MG63 (cell line): ENCODE measurements at places on chromosomes 3 and 15.

DNA sequence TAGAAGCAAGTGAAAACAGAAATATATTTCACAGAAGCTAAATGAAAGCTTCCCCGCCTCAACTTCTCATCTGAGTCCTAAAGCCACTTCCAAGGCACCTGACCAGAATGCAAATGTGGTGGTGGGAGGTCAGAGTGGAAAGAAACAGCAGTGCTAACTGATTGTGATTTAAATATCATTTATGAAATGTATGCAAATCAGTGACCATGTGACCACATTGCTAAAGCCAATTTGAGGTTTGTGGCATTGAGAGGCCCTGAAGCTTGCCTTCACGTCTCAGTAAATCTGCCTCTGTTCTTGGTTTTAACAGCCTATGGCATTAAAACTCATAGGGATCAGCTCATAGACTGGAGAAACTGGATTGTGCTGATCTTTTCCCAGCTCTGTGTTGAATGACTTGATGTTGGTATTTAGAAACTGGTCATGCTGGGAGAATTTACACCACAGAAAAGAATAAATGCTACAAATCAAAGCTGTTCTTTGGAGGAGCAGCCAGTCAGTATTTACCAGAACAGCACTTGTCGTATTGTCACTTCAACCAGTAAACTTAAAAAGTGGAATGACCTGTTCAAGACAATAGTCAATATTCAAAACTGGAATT is 481.4 kb upstream of the ALCAM start:
- no peak for DNase-seq

- DNase-seq = no peak
These were observed 246.0 kb upstream of the NAALADL2 start for GRCh38 chr3:174613173-174613572.

GRCh38 chr3:108495717-108496116 is 14.7 kb downstream of the MYH15 start:
- DNase-seq = no peak

GRCh38 chr3:15602146-15602536 is 596 bp downstream of the BTD start:
- no peak for DNase-seq

GRCh38 chr15:43239732-43240491 is 19.1 kb upstream of the EPB42 start:
- DNase-seq = no peak

DNA sequence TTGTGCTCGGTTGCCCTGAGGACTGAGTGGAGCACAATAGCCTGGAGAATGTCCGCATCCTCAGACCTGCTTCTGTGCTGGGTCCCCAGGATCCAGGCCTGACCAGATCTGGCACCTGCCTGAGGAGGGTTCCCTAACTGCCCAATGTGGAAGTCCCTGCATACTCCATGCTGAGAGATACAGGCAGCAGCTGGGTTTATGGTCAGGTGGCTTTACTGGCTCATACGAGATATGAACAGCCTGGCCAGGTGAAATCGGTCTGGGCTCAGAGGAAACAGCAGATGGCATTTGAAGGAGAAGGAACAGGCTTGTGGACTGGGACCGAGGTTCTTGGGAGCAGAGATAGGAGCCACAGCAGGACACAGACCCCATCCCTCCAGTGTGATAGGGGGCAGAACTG is 18.2 kb upstream of the KIF23 start:
- no peak for DNase-seq

GRCh38 chr3:110236976-110237610 is 834.5 kb upstream of the NECTIN3 start:
- DNase-seq = no peak

- no peak for DNase-seq
These were observed 112.1 kb downstream of the IQSEC1 start for GRCh38 chr3:12961007-12961696.
